ENCODE measurements at places on chromosomes 5 and 9.

GRCh38 chr9:122261469-122261881 is 3.2 kb downstream of the RBM18 start:
- no peak for ATAC-seq

DNA sequence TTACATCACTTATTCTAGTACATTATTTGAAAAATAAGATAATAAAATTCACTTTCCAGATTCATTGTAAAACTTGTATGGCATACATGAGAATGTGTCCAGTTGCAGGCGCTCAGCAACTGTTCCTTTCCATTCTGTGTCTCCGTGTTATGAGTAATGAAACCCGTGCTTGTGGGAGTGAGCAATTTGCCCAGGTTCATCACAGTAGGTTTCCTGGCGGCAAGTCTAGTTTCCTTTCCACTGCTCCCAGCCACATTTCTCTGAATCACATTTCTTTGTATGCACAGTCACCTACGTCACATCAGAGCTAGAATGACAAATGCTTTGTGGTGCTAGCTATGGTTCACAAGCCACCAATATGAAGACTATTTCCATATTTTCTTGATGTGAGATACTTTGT is 39.9 kb downstream of the MOCS2 start:
- peak; percentile 99 for ATAC-seq

DNA sequence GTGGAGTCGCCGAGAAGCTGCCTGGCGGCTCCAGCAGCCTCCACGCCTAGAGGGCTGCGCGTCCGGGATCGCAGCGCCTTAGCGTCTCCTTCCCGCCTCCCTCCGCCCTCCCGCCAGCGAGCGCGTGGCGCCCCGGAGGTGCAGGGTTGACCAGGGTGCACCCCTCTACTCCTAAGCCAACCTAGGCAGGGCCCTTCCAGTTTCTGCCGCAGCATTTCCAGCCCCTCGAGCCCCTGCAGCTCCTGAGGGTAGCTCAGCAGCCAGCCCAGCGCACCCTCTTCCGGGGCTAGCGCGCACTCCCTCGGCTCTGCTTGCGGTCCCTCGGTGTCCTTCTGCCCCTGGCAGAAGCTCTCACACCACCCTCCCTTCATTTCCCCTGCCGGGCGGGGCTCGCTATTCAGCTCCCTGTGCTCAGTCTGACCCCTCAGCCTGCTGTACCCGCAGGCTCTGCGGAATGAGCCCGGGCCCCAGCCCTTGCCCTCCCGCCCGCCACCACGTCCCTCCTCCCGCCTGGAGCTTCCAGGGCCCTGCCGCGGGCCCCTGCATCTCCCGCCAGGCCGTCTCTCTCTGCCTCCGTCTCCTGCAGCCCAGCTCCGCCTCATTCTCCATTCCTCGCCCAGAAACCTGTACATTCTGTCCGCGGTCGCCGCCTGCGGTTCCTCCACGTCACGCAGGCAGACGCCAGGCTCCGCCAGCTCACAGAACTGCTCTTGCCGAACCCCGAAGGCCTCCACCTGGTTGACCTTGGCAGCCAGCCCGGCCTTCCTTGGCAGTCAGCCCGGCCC is 61.8 kb downstream of the SPATA31C2 start:
- peak; percentile 81 for ATAC-seq

- no peak for ATAC-seq
Observed at GRCh38 chr9:72945391-72945790, 7.5 kb downstream of the ALDH1A1 start.

DNA sequence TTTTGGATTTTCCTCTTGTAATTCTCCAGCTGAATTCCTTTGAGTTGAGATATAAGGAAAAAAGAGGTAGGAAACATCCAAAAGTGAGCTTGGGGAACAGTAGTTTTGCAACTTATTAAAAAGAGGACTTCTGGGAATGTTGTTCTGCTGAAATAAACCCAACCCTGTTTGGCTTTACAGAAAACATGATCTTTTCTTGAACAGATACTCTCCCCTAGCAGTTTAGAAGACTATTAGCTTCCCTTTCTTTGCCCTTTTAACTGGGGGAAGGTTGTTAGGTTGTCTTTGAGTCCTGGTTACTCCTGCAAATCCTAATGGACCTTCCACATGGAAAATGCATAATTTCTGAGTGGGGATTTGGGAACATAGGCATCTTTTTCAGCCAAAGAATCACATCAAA is 168.7 kb upstream of the RPS23 start:
- ATAC-seq: no peak

DNA sequence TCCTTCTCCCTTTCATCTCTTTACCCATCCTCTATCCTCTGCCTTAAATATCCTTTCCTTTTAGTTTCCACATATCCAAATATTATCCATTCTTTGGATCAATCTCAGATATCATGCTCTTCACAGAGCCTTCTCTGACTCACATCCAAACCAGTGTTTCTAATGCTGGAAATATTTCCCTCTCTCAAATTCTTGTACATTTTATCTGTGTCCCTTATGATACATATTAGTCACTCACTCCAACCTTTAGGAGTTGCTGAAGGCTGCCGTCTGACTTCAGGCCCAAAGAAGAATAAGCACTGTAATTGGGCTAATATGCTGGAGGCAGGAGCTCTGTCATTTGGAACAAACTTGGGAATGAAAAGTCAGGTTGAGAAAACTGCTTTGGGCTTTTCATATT is 156.4 kb upstream of the RUSC2 start:
- no peak for ATAC-seq

DNA sequence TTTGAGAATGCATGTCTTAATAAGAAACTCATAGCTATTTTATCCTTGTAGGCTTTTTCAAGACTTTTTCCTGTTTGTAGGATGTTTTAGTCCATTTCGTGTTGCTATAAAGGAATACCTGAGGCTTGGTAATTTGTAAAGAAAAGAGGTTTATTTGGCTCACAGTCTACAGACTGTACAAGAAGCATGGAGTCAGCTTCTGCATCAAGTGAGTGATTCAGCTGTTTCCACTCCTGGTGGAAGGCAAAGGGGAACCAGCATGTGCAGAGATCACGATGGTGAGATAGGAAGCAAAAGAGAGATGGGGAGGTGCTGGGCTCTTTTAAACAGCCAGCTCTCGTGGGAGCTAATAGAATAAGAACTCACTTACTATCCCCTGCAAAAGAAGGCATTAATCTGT is 177.3 kb downstream of the ALDH1A1 start:
- ATAC-seq: no peak

GRCh38 chr5:54794135-54794975 is 191.0 kb downstream of the ESM1 start:
- peak; percentile 78 for ATAC-seq
